CD4-positive, alpha-beta T cell treated with Interferon alpha-2 for 1 hour (primary cell): ENCODE measurements at places on chromosomes 16 and 17.

GRCh38 chr17:60231234-60231633 is 81.5 kb downstream of the CA4 start:
- DNase-seq: peak; percentile 1

DNA sequence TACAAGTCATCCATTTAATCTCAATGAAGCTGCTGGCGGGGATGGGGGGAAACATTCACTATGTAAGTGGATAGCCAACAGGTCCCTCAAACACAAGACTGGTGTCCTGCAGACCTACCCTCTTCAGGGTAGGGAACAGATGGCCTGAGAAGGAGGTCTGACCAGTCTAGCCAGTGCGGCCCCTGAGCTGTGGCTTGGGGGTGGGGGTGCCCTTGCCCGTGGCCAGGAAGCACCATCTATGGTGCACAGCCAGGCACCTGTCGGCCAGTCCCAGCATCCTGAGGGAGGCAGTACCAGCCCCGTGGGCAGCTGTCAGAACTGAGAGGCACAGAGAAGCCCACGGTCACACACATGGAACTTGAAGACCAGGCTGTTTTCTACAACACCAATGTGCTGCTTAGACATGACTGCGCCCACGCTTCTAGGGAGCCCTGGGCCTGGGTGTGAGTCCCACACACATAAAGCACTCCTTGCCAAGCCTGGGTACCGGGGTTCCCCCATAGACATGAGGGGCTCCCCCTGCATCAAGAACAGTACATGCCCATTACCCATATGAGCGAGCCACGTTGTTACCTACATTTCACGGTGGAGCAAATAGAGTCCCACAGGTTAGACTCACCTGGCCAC is 40.9 kb downstream of the RMI2 start:
- no peak for DNase-seq

DNA sequence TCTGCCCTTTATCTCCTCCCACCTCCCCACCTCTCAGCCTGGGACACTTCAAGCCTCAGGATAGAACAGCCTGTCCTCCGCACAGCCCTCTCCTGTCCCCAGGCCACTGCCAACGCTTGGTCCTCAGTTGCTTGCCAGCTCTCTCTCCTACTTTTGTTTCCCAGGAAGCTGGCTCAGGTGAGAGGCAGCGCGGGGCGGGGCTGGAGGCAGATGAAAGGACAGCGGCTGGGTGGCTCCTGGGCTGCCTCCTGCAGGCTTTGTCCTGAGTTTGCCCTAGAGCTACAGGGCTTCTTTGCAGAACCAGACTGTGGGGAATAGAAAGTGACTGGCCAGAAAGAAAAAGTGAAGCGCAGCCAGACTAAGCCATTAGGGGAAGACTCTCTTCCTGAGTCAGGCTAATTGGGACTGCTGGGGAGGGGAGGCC is 48.2 kb upstream of the CDC42EP4 start:
- DNase-seq: no peak

DNA sequence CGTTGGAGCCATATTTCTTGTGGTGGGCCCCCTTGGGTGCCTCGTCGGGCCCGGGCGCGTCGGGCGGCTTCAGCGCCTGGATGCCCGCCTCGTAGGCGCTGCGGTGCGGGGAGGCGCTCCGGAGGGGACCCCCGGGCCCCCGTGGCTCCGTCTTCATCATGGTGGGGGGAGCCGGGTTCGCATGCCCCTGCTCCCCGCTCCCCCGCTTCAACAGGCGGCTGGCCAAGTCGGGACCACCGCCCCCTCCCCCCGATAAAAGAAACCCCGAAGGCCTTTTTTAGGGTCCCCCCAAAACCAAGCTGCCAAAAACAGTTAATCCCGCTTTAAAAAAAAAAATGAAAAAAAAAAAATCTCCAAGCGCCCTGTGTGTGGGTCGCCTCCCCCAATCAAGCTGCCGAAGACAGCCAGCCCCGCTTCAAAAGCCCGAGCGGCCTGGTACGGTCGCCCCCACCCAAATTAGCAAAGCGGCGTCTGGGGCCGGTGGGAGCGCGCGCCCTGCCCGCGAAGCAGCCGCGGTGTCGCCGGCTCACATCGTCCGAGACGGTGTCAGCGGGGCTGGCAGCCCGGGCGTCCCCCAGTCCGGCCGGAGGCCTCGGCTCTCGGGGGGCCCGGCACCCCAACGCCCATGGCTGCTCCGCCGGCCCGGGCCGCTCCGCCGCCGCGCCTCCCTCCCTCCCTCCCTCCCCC is at the start of gene PPP1R9B:
Gene PPP1R9B, minus strand, starts transcription at position 324 of the 687 bp plus-strand sequence. Its CDS starts 164 bp downstream, at position 160.
- no peak for DNase-seq

GRCh38 chr16:73166441-73166851 is 118.5 kb upstream of the ZFHX3 start:
- DNase-seq: no peak

DNA sequence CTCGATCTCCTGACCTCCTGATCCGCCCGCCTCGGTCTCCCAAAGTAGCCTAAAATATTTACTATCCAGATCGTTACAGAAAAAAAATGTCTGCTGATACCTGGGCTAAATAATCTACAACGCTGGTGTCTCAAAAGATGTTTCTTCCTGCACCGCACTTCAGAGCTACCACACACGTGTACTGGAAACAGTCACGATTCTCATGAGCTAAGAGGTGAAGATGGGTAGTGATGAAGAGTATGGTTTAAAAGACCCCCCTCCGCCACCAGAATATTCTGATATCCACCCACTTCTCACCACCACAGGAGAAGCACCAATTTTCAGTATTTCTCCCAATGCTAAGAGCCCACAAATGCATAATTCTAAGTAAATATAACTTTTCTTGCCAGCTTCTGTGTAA is 50.2 kb downstream of the SMG6 start:
- DNase-seq: no peak

DNA sequence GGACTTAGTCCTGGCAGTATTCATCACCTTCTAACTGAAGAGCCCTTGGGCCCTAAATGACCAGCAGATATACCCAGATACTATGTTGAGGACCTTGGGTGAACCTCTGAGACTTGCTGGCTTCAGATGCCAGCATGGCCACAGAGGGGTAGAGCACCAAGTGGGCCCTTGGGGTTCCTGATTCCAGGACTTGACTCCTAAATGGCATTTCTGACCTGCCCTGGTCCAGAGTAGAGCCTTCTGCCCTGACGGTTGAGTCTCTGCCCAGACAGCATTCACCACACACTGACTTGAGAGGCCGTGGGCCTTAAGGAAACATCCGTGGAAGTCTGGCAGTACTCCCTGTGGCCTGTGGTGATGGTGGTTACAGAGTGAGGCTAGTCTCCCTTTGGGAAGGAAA is 2.8 kb upstream of the APPBP2 start:
- DNase-seq: no peak

DNA sequence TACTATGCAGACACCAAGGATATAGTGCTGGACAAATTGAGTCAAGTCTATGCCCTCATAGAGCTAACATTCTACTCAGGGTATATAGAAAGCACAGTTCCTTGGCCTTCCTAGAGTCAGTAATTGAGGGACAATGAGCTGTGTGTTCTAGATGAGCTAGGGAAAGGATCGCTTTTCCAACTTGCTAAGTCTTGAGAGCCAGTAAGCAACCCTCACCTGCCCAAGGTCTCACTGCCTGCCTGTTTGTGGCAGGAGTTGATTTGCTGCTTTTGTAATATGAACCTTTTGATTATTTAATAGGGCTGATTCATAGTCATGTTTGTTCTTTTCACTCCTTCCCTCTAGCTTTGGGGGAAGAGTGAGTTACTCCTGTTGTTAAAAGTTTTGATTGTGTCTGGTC is 6.5 kb downstream of the DDX42 start:
- no peak for DNase-seq
